ENCODE measurements at places on chromosomes 7 and 10. TPM values are rescaled to one million over a fixed set of nuclear protein-coding genes. Genes with fewer than 3 reads are reported as not detected.

Gene CALHM2
- total RNA-seq, result 125 TPM

Gene DNAJB9
- 46.1 TPM for total RNA-seq

Gene SMKR1
- total RNA-seq, result not detected

Gene TBRG4
- 27.6 TPM for total RNA-seq

Gene BAMBI
- 12.0 TPM for total RNA-seq

Gene PALD1
- 2.8 TPM for total RNA-seq

Gene OPALIN
- total RNA-seq, result not detected

Gene CPVL
- total RNA-seq, result 6.1 TPM

Gene TUBB8
- total RNA-seq, result not detected

Gene NANOS1
- 1.7 TPM for total RNA-seq

Gene ITGB8
- 2.4 TPM for total RNA-seq

Gene STK31
- not detected for total RNA-seq

Gene SLC26A3
- not detected for total RNA-seq

Gene ADD3
- total RNA-seq, result 529 TPM

Gene KIF11
- 3.2 TPM for total RNA-seq

Gene AGMO
- 1.2 TPM for total RNA-seq

Gene PDK4
- 128 TPM for total RNA-seq

Gene GPR15LG
- total RNA-seq, result not detected

Gene CH25H
- 0.69 TPM for total RNA-seq

Gene GAD2
- total RNA-seq, result not detected

Gene RTKN2
- total RNA-seq, result not detected

Gene GNAT3
- total RNA-seq, result not detected

Gene NPC1L1
- total RNA-seq, result not detected

Gene NFE2L3
- 0.29 TPM for total RNA-seq

All from cardiac ventricle fibroblast (primary cell).